ENCODE measurements at places on chromosomes 2 and 18.

DNA sequence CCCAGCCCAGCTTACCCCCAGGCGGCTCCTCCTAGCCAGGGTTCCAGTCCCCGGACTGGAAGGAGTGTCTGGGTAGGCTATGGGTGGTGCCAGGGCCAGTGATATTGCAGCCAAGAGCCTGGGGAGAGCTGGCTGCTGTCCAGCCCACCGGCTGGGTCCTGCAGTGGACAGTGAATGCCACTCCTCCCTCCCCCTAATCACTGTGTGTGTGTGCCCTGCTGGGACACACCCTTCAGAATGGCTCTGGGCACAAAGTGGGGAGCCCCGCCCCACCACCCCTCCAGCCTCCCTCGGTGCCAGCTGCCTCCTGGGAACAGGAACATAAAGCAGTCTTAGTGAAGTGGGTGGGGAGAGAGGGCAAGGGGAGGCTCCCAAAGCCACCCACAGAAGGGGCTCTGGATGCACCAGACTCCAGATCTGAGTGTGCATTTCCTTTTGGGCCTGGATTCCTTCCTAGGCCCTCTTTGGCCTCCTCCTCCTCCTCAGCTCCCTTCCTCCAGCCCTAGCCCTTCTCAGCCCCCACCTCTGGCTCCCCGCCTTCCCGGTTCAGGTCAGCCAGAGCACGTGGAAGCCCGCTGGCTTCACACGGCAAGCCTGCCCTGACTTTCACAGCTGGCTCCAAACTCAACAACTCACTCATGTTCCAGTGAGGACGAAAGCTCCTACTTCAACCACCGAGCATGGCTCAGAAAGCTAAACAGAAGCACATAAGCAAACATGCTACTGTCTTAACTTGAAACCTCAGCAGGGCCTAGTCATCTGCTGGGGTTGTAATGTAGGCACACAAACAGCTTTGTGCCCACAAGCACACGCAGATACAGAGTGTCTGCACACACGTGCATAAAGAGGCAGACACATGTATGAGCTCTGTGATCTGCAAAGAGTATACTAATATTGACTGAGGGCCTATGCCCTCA, 209.2 kb upstream of the SMAD2 start:
- no peak overlapping the region for H3K4me3 ChIP-seq
- DNase-seq: no peak
- H3K27ac ChIP-seq: no peak overlapping the region
- H3K27me3 ChIP-seq: peaks cover 23% of the 10 kb centered on the region
- no peaks in the 10 kb centered on the region for H3K36me3 ChIP-seq

DNA sequence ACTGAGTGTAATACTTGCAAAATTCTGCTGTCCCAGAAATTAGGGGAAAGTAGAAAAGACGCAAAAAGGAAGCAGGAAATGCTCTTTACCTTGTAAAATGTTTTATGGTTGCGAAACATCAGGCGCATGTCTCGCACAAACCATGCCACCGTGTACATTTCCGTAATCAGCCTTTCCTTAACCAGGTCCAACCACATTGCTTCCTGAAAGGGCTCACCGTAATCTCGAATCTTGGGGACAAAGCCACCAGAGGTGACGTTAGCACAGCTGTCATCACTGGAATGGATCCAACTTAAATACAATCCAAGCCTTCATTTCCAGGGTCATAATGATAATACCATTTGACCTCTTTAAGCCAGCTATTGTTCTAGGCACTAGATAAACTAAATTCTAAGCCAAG, 49.3 kb downstream of the SP110 start:
- H3K4me1 ChIP-seq: no peaks in the 10 kb centered on the region
- H3K27me3 ChIP-seq: no peaks in the 10 kb centered on the region
- H3K4me3 ChIP-seq: no peak overlapping the region

DNA sequence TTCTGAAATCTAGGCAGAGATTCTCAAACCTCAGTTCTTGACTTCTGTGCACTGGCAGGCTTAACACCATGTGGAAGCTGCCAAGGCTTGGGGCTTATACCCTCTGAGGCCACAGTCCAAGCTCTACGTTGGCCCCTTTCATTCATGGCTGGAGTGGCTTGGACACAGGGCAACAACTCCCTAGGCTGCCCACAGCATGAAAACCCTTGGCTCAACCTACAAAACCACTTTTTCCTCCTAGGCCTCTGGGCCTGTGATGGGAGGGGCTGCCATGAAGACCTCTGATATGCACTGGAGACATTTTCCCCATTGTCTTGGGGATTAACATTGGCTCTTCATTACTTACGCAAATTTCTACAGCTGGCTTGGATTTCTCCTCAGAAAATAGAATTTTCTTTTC, 46.7 kb downstream of the TANC1 start:
- H3K27me3 ChIP-seq: no peaks in the 10 kb centered on the region
- H3K27ac ChIP-seq: no peak overlapping the region
- H3K4me3 ChIP-seq: no peak overlapping the region
- DNase-seq: no peak
- H3K4me1 ChIP-seq: no peaks in the 10 kb centered on the region

- no peaks in the 10 kb centered on the region for H3K27me3 ChIP-seq
- H3K4me1 ChIP-seq: no peaks in the 10 kb centered on the region
- H3K4me3 ChIP-seq: no peak overlapping the region
- no peak overlapping the region for H3K27ac ChIP-seq
- DNase-seq: no peak
- no peaks in the 10 kb centered on the region for H3K36me3 ChIP-seq
Measured at GRCh38 chr2:133553251-133553650, 15.0 kb downstream of the NCKAP5 start.

- no peaks in the 10 kb centered on the region for H3K27me3 ChIP-seq
Measured at GRCh38 chr2:168814046-168814445, 11.6 kb downstream of the NOSTRIN start.

Data from iPS DF 6.9 (cell line).